EL (cell line): ENCODE measurements at places on chromosomes 12 and 14.

DNA sequence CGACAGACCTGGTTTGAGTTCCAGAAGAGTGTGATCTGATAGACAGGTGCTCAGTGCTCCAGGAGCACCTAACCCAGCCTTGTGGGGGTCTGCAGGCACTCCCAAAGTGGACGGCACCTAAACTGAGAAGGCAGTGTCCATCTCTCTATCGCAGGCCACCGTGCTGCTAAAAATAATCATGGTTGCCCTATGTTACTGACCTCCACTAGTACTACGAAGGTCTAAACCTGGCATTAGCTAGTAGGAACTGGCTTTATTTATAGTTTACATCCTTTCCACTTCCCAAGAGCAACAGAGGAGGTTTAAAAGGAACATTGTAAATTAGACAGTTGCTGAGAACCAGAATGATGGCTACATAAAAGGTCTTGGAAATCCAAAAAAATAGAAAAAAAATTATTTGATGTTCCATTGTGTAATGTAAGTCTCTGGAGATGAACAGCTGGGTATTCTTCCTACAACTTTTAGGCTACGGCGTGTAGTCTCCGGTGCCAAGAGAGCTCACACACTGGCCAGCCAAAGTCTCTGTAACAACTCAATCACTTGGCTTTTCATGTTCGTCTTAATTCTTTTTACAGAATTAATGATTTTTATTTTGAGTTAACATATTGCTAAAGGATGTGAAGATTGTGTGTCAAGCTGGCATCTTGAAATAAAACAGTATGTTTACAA is 27.3 kb downstream of the PPFIBP1 start:
- no peak for DNase-seq

GRCh38 chr12:124953689-124954405 is 35.1 kb downstream of the DHX37 start:
- no peak for DNase-seq

DNA sequence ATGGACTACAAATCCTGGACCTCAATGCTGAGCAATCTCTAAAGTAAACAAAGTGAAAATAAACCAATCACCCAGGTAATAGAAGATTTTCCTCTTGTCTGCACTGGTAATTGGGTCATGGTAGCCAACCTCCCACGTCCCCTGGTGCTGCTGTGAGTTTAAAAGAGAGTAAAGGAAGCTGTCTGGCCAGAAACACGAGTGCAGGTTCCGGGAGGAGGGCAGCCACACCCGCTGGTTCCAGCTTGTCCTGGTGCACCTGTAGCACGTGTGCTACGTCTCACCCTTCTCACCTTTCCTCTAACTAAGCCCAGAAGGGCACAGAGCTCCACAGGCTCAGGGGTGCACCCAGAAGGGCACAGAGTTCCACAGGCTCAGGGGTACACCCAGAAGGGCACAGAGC is 5.4 kb downstream of the CRACR2A start:
- DNase-seq, result no peak

DNA sequence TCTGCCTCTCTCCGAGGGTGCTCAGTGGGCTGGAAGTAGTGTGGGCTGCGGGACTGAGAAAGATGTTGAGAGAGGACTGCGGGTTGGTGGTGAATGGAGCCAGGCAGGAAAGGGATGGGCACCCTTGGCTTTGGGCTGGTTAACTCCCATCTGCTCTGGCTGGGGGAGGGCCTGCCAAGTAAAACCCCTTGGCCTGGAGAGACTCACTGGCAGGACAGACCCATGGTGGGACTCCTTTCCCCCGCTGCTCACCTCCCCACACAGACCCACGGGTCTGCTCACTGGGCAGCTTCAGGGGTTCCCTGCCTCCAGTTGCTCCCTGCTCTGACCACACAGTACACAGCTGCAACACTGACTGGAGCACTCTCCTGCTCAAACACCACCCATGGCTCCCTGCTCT is 54.1 kb downstream of the KRT80 start:
- no peak for DNase-seq

- DNase-seq, result peak; percentile 69
Observed at GRCh38 chr14:75044322-75044721, 6.9 kb downstream of the MLH3 start.

DNA sequence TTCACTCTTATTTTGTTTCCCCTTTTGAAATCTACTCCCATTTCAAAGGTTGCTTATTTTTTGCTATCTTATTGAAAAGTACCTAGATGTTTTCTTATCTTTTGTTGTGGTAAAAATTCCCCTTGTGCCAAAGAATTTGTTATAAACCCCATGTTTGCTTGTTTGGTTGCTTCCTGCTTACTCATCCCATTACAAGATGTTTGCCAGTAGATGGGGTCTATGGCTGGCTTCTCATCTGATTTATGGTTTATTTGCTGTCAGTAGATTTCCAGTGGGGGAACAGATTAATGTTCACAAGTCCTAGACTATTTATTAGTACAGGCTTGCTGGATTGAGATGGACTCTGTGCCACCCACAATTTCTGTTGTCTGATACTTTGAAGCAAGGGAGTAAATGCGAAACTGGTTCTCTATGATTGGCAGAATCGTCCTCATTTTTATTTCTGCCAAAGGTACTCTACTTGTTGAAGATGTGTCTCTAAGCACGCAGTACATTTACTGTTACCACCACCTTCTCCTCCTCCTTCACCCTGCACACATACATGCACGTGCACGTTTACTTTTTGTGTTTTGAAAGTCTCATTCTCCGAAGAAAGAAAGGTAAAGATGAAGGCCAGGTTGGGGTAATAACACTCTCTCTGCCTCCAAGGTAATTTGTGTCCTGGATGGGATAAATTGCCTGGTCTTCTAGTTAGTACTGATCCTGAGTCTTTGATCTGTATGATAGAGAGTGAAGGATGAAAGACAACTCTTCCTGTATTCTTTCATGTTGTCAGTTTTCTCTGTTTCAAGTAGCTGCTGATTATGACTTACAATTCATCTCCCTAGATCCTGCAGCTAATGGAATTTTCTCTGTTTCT is 117.2 kb upstream of the ATP2B1 start:
- peak; percentile 37 for DNase-seq
